ENCODE measurements at places on chromosomes 6 and 20.

DNA sequence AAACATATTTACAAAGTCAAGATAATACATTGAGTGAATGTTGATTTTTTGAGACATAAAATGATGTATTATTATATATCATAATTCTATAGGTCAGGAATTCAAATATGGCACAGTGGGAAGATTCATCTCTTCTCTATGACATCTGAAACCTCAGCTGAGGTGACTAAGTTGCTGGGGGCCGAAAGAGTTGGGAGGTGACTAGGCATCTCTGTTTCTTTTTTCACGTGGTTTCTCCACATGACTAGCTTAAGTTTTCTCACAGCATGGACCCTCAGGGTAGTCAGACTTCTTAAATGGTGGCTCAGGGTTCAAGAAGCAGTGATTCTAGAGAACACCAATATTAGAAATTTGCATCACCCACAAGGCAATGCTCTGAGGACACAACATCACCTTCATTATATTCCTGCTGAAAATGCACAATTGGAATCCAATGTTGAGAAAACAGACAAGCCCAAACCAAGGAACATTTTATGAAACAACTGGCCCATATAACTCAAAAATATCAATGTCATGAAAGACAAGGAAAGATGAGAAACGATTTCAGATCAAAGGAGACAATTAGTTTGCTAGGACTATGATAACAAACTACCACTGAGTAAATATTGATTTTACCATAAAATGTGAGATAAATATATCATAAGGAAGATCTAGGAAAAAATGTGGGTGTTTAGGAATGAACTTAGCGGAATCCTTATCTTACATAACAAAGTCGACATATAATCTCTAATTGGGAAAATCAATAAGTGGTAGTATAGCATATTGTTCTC lies 273.3 kb upstream of the IRAK1BP1 start:
- no peak for DNase-seq

DNA sequence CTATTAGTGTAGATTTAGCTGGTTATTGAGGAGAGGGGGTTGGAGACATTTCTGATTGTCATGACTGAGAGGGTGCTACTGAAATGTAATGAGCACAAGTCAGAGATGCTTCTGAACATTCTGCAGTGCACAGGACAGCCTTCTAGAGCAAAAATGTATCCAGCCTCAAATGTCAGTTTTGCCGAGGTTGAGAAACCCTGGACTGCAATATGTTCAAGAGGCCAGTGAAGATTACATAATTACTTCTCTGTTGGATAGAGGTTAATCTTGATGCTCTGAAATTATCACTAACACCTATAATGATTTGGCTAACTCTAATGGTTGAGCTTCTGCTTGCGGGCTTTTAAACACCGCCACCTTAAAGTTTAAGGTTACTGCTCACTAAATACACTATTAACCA lies 3.4 kb upstream of the DUSP22 start:
- DNase-seq, result no peak

DNA sequence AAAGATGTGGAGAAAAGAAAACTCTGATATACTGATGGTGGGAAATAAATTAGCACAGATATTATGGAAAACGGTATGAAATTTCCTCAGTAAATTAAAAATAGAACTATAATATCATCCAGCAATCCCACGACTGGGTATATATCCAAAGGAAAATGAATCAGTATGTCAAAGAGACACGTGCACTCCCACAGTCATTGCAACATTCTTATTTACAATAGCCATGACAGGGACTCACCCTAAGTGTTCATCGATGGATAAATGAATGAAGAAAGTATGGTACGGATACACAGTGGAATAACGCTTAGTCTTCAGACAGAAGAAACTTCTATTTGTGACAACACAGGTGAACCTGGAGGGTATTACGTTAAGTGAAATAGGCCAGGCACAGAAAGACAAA lies 5.7 kb upstream of the ADTRP start:
- DNase-seq, result no peak

DNA sequence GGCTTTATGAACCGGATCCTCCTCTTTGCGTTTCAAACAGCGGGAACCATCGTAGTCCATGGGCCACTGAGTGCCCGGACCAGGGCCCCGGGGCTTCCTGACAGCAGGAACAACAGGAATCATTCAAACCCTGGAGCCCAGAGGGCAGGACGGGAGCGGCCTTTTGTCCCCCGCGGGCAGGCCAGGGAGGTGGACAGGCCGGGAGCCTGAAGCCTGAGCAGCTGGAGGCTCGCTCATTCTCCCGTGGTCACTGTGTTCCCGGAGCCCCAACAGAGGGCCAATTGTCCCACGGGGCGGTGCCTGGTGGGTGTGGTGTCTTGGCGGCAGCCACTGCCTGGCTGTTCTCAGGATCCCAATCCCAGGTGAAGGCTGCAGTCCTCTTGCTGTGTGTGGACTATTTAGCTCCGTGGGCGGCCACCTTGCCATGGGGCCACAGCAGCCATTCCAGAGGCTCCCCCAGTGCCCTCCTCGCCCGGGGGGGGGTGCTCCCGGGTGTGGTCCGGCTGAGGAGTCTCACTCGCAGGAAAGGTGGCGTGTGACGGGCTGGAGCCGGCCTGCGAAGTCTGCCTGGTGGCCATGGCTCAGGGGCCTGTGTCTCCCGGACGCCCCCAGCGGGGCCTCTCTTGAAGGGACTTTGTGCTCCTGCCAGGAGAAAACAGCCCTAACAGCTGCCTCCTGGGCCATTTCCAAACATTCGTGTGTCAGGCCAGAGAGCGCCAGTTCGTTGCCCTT lies 77.2 kb upstream of the BHLHE23 start:
- DNase-seq, result no peak

GRCh38 chr6:36104836-36105235 lies 25.5 kb upstream of the MAPK13 start:
- DNase-seq, result no peak

GRCh38 chr6:90131614-90132423 lies 164.8 kb downstream of the BACH2 start:
- DNase-seq, result no peak

DNA sequence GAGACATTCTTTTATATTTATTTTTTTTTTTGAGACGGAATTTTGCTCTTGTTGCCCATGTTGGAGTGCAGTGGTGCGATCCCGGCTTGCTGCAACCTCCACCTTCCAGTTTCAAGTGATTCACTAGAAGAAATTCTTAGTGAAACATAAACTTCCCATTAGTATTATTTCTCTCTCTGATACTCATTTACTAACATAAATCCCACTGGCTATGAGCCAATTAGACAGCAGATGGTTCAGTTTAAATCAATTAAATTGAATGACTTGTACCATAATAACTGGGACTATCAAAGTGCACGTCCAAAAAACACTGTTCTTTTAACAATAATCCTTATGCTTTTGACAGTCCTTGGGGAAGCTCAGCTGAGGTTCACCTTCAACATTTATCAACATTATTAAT lies 111.2 kb upstream of the PTCHD4 start:
- no peak for DNase-seq

DNA sequence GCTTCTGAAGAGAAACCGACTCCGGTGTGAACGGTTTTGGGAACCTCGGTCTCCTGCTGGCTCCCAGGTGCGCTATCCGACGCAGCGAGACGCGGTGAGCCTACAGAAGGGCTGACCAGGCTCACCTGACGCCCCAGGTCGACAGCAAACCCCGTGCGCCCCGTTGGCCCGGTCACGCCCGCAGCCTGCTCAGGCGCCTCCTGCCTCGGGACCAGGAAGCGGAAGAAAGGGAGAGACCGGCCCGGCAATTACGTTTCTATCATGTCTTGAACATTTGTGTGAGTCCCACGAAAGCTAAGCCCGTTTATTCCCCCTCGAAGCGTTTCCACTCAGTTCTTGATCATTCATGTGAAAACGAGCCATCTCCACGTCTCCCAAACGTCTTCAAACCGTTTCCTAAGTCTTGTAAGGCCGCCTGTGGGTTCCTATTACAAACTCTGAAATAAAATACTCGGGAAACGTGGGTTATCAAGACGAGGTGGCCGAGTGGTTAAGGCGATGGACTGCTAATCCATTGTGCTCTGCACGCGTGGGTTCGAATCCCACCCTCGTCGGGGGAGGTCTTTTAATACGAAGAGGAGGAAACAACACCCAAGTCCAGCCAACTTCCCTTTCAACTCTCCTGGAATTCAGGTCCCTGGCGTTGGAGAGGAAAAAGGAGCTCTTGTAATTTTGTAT lies 150.5 kb upstream of the PRSS16 start:
- DNase-seq, result peak; percentile 66

Data from stimulated activated naive CD8-positive, alpha-beta T cell treated with anti-CD3 and anti-CD28 coated beads, Interleukin-15, amount 100 ng/mL, for 72 hours (primary cell).